ENCODE measurements at places on chromosomes 6 and 20. TPM values are rescaled to one million over a fixed set of nuclear protein-coding genes. Genes with fewer than 3 reads are reported as not detected.

Gene PTK6
- total RNA-seq = not detected

Gene GTPBP2
- total RNA-seq = 33.3 TPM

Gene GDAP1L1
- 0.67 TPM for total RNA-seq

Gene CALHM5
- total RNA-seq = 3.0 TPM

Gene SYTL3
- total RNA-seq = 4.4 TPM

Data from gastroesophageal sphincter (tissue), 4 donors.